Kidney (tissue), 22 donors: ENCODE measurements at places on chromosomes 11 and 22.
A peak's percentile ranks its signal among the peaks of the same experiment; 100 is the strongest.

DNA sequence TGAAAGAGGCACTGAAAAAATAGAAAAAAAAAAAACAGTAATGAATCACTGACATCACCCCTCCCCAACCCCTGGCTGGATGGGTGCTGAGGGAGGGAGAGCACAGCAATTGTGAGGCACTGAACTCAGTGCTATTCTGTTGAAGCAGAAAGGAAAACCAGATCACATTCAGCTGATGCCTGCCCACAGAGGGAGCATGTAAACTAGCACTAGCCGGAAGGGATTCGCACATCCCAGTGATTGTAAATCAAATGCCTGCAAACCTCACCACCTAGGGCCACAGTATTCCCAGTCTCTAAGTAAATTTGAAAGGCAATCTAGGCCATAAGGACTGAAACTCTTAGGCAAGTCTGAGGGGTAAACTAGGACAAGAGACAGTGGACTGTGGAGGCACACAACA, 772.0 kb upstream of the CCDC179 start:
- no peaks in the 10 kb centered on the region for H3K36me3 ChIP-seq
- no peak overlapping the region for H3K27ac ChIP-seq
- no peak for DNase-seq
- H3K27me3 ChIP-seq: no peaks in the 10 kb centered on the region
- no peaks in the 10 kb centered on the region for H3K4me1 ChIP-seq
- H3K4me3 ChIP-seq: no peak overlapping the region

DNA sequence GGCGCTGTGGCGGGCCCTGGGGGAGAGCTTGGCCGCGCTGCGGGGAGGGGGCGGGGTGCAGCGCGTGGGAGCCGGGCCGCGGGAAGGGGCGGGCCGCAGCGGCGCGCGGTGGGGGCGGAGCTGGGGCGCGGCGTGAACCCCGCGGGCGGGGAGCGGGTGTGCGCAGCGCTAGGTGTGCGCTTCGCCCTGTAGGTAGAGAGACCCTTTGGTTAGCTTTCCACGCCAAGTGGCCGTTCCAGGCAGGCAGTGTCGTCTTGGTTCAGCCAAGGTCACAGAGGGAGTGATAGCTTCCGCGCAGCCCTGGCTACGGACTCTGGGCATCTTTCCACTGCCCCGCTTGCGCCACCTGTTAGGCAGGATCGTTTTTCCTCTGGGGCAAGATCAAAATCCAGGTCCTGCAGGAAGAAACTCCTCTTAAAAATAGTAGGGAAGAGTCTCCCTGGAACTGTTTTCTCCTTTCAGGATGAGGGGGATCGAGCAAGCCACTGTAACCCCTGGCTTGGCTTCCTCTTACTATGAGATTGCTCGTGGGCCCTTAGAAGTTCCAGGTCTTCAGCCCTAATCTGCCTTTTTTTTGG, 434 bp downstream of the BANF1 start:
- peaks cover 34% of the 10 kb centered on the region for H3K36me3 ChIP-seq
- no peaks in the 10 kb centered on the region for H3K27me3 ChIP-seq
- peak overlapping the region; percentile 99 for H3K4me3 ChIP-seq

DNA sequence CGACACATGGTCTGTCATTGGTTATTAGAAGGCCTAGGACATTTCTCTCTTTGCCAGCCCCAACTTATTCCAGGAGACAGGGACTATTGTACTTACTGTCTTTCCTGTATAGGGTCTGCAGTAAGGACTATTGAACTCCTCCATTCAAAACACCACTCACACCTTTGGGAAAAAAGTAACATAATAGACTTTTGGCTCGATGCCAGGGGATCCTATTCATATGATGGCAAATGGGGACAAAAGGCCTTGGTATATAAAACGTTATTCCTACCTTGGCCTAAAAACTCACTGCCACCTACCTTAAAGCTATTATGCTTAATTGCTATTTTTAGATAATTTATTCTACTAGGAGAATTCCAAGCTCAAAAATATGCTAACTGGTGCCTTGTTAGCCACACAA, 6.3 kb upstream of the NDUFC2 start:
- no peaks in the 10 kb centered on the region for H3K4me1 ChIP-seq
- H3K36me3 ChIP-seq: no peaks in the 10 kb centered on the region
- H3K4me3 ChIP-seq: no peak overlapping the region
- no peak for DNase-seq
- no peak overlapping the region for H3K27ac ChIP-seq

- no peak overlapping the region for H3K27ac ChIP-seq
- no peaks in the 10 kb centered on the region for H3K4me1 ChIP-seq
- H3K36me3 ChIP-seq: no peaks in the 10 kb centered on the region
- DNase-seq: no peak
- H3K4me3 ChIP-seq: no peak overlapping the region
These were observed 46.1 kb downstream of the BDNF start for GRCh38 chr11:27653990-27654758.

- H3K27me3 ChIP-seq: no peaks in the 10 kb centered on the region
- no peak overlapping the region for H3K4me3 ChIP-seq
- H3K27ac ChIP-seq: no peak overlapping the region
- no peaks in the 10 kb centered on the region for H3K4me1 ChIP-seq
These were observed 98.0 kb upstream of the TBCEL start for GRCh38 chr11:120925944-120926343.

GRCh38 chr11:130209954-130210854, 50.6 kb downstream of the ST14 start:
- DNase-seq: peak; percentile 55
- no peak overlapping the region for H3K27ac ChIP-seq

GRCh38 chr11:119263352-119263940, 53.5 kb downstream of the MCAM start:
- no peak overlapping the region for H3K27ac ChIP-seq
- H3K4me1 ChIP-seq: peaks cover 17% of the 10 kb centered on the region
- H3K36me3 ChIP-seq: no peaks in the 10 kb centered on the region
- H3K27me3 ChIP-seq: no peaks in the 10 kb centered on the region

DNA sequence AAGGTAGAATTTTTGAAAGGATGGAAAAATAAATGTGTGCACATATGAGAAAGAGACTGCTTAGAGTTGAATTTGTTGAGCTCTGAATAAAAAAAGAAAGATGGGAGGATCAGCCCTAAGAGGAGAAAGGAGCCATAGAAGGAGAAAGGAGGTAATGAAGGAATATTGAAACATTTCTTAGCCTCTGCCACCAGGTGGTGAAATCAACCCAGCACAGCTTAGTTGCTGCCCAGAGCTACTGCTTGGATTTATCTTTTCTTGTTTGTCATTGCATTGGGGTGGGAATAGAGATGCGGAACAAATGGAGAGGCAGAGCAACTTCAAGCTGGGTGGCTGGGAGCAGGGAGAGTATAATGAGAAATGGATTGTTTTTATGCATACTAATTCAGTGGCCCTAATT, 80.4 kb downstream of the SERGEF start:
- no peaks in the 10 kb centered on the region for H3K4me1 ChIP-seq
- H3K27ac ChIP-seq: no peak overlapping the region
- no peaks in the 10 kb centered on the region for H3K27me3 ChIP-seq
- no peaks in the 10 kb centered on the region for H3K36me3 ChIP-seq
- no peak for DNase-seq

GRCh38 chr11:34341096-34341495, 16.7 kb downstream of the ABTB2 start:
- no peaks in the 10 kb centered on the region for H3K27me3 ChIP-seq
- no peak for DNase-seq
- H3K27ac ChIP-seq: no peak overlapping the region
- H3K4me1 ChIP-seq: no peaks in the 10 kb centered on the region
- no peak overlapping the region for H3K4me3 ChIP-seq
- H3K36me3 ChIP-seq: no peaks in the 10 kb centered on the region

DNA sequence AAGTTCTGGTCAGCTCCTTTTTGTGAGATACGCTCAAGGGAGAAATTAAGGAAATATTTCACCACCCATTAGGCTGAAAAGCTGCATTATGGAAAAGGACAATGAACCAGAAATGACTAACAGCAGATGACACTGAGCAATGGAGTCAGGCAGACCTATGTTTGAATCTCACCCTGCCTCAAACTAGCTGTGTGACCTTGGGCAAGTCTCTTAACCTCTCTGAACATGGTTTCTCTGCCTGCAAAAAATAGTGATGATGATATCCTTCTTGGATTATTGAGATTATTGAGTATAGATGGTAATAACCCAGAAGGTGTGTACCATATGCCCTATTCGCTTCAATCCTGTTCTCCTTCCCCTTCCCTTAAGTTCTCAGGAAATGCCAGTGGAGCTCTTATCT, 2.9 kb upstream of the PRDM11 start:
- no peak overlapping the region for H3K4me3 ChIP-seq
- DNase-seq: no peak
- no peaks in the 10 kb centered on the region for H3K36me3 ChIP-seq

DNA sequence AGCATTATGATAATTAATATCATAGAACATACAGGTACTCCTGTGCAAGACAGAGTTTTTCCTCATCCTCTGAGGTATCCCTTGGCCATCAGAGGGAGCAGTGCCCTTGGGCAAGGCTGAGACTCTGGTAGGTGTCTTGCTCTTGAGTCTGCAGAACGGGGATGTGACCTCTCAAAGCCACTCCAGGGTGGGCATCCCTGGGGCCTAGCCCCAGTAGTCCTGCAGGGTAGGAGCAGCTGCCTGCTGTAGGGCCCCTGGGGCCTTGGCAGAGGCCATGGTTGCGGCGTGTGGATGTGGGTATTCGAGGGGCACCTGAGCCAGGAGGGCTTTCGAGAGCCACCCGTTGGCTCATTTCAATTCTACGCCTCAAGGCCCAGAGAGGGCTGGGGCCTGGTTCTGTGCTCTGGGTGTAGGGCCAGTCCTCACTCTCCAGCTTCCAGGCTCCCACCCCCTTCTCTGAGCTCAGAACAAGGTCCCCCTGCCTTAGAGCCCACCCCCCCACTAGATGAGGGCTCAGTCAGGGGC, 7.7 kb upstream of the OMP start:
- peaks cover 2% of the 10 kb centered on the region for H3K4me1 ChIP-seq
- H3K27me3 ChIP-seq: no peaks in the 10 kb centered on the region
- H3K27ac ChIP-seq: no peak overlapping the region
- H3K4me3 ChIP-seq: no peak overlapping the region
- no peaks in the 10 kb centered on the region for H3K36me3 ChIP-seq
- DNase-seq: no peak

DNA sequence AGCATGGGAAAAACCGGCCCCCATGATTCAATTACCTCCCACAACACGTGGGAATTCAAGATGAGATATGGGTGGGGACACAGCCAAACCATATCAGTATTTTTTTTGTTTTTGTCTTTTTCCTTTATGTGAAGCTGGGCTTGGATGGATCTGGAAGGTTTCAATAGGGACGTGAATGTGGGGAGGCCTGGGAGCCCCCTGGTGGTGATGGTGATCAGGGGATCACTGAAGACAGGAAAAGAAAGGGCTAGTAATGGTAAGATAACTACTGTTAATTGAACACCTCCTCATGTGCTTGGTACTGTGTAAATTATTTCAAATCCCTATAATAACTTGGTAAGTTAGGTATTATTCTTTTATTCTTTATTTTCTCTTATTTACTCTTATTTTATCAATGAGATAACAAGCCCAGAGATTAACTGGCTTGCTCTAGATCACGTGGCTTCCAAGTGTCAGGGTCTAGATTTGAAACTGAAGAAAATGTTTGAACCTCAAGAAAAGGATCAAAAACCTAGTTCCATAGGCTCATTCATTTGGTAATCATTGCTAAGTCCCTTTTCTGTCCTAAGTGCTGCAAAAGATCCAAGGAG, 364.2 kb downstream of the TENM4 start:
- DNase-seq: no peak
- H3K27me3 ChIP-seq: no peaks in the 10 kb centered on the region
- no peak overlapping the region for H3K27ac ChIP-seq
- H3K4me1 ChIP-seq: peaks cover 3% of the 10 kb centered on the region
- H3K36me3 ChIP-seq: no peaks in the 10 kb centered on the region

DNA sequence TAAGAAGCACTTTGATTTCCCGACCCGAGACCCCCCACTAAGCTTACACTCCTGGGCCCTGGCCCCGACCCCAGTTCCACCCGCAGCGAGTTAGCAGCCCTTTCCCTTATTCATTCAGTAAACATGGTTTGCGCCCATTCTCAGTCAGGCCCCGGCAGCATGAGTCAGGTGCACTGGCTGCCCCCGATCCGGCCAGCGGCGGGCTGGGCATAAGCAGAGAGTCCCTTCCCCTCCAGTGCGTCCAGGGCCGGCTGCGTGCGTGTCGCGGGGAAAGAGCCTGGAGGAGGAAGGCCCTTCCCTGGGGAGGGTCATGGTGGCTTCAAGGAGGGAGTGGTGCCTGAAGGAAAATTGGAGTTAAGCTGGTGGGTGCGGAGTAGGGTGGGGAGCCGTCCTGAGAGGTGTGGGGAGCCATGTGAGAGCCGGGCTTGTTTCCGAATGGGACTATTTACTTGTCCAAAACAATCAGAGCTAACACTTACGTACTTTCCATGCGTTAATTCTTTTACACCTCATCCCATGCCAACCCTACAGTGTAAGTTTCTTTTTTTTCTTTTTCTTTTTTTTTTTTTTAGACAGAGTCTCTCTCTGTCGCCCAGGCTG, 657 bp downstream of the IGHMBP2 start:
- H3K27ac ChIP-seq: peak overlapping the region; percentile 54
- peaks cover 15% of the 10 kb centered on the region for H3K4me1 ChIP-seq
- DNase-seq: peak; percentile 81
- H3K4me3 ChIP-seq: peak overlapping the region; percentile 100

GRCh38 chr22:26885441-26886261, 228.3 kb downstream of the MIAT start:
- peaks cover 5% of the 10 kb centered on the region for H3K4me1 ChIP-seq
- no peaks in the 10 kb centered on the region for H3K36me3 ChIP-seq
- H3K27ac ChIP-seq: no peak overlapping the region
- no peak overlapping the region for H3K4me3 ChIP-seq

GRCh38 chr11:280706-281485, 2.7 kb downstream of the NLRP6 start:
- no peaks in the 10 kb centered on the region for H3K4me1 ChIP-seq
- no peaks in the 10 kb centered on the region for H3K36me3 ChIP-seq
- no peak overlapping the region for H3K4me3 ChIP-seq
- H3K27me3 ChIP-seq: peaks cover 19% of the 10 kb centered on the region

DNA sequence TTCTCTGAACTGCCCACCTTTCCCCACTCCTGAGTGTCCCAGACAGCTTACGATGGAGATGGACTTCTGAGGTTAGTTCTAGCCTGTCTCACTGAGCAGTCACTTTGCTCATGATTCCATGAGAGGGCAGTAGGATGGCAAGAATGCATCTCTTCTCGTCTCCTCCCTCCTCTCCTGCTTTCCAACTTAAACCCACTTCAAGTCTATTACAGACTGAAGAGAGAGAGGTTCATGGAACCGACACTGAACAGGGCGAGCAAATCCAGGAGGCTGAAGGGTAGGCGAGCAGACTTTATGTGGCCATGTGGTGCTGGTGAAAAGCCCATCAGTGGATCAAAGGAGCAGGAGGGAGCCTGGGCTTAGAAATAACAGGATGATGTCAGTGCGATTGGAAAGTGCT, 38.6 kb downstream of the CEP164 start:
- H3K27me3 ChIP-seq: no peaks in the 10 kb centered on the region
- no peaks in the 10 kb centered on the region for H3K4me1 ChIP-seq
- peaks cover 17% of the 10 kb centered on the region for H3K36me3 ChIP-seq
- no peak overlapping the region for H3K27ac ChIP-seq
